Kidney epithelial cell (primary cell): ENCODE measurements at places on chromosomes 3 and 15.
A peak's percentile ranks its signal among the peaks of the same experiment; 100 is the strongest.

GRCh38 chr15:45242289-45242688 is 9.7 kb upstream of the SLC28A2 start:
- no peak for DNase-seq

DNA sequence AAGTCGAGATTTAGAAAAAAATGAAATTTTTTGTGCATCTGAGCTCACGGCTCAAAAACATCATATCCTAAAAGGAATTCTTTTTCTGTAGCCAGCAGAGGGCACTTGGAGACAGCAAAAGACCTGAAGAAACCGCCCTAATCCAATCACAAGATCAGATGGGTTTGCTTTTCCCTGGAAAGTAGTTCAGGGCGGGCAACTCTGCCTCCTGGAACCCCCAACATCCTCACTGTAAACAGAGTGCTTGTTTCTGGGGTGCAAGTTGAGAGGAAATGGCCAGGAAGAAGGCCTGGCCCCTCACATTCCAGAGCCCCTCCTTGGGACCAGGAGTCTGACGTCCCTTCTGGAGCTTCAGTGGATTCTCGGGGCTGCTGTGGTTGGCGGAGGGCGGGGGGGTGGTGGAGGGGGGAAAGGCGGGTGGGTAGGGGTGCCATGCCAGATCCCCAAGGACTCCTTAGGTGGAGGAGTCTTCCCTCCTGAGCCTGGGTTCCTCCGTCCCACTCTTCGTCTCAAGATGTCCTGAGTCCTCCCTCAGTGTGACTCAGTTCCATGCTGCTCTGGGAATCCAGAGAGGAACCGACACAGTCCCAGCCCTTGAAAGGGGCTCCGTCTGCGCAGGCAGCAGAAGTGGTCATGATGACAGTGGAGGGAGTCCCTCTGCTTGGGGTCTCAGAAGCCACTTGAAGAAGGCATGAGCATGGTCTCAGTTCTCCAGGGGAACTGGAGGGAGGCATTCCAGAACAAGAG is 35.9 kb downstream of the CCK start:
- no peak for DNase-seq

DNA sequence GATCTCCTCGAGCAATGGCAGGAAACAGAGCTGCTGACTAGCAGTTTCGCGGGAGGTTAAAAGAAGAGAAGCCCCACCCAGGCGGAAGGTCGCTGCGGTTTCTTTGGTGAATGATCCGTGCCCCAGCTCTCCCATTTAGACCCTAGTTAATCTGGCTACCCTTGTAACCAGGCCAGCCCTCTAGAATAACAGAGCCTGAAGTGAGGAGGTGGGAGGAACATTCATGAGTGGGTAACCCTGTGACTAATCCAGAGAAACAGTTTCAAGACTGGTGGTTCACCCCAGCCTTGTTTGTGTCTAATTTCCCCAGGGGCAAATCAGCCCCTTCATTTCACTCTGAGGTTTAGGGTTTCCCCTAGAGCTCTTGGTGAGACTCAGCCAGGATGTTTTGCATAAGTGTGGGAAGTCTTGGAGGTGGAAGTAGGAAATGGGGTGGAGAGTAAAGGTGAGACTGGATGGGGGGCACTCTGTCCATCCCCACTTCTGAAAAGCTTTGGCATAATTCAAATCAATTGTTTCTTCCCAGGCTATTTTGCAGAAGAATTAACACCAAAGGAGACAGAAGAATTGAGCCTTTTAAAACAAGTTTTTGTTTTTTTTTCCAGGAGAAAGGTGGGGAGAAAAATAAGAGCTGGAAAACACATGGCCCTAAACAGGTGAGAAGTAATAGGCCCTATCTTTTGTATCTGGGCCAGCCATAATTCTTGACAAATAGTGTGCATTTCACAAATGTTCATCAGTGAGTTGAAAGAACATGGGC is 303.1 kb downstream of the RPLP1 start:
- peak; percentile 82 for DNase-seq

GRCh38 chr3:21754839-21755238 is 3.8 kb upstream of the ZNF385D start:
- no peak for DNase-seq

- no peak for DNase-seq
Measured at GRCh38 chr15:69608661-69609060, 156.0 kb downstream of the RPLP1 start.

- no peak for DNase-seq
Measured at GRCh38 chr3:32257042-32257441, 18.6 kb downstream of the CMTM8 start.

DNA sequence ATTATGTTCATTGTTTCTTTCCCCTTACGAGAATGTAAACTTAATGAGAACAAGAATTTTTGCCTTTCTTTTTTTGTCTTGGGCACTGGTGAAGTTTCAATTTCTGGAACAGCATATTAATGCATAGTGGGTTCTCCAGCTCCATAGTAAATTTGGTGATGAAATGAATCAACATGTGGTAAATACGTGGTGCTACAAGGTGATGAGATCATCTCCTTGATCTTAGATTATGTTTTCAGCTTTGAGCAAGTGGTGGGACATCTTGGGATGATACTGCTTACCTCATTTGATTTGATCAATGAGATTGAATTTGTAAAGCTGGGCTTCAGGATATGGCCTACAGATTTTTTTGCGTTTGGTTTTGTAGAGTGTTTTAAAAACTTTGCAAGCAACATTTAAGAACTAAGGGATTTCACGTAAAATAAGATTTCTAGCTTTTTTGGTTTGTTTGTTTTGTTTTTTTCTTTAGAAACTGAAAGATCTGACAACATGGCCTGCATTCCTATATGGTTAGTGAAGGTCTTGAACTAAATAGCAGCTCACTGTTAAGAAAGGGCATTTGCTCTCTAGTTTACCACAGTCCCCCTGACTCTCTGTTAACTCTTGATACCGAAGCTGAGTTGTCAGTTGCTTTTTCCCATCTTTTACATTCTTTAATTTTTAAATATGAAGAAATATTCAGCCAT is 45.6 kb downstream of the FNDC3B start:
- no peak for DNase-seq

DNA sequence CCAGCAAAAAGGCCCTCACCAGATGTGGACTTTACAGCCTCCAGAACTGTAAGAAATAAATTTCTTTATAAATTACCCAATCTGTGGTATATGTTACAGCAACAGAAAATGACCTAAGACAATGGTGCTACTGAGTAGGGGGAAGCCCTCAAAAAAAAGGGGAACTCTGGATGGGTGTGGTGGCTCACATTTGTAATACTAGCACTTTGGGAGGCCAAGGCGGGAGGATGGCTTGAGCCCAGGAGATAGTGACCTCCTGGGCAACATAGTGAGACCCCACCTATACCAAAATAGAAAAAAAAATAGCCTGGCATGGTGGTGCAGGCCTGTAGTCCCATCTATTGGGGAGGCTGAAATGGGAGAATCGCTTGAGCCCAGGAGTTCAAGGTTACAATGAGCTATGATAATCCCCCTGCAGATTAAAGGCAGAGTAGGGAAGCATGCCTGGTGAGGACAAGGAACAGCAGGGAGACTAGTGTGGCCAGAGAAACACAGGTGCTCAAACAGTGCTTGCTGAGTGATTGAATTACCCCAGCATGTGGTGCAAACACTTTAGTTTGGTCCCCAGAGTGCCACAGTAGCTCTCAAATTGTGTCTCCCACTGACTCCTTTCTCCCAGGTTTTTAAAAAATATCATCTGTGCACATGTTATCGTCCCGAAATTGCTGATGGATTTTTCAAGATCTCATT is 13.9 kb upstream of the USP3 start:
- no peak for DNase-seq

DNA sequence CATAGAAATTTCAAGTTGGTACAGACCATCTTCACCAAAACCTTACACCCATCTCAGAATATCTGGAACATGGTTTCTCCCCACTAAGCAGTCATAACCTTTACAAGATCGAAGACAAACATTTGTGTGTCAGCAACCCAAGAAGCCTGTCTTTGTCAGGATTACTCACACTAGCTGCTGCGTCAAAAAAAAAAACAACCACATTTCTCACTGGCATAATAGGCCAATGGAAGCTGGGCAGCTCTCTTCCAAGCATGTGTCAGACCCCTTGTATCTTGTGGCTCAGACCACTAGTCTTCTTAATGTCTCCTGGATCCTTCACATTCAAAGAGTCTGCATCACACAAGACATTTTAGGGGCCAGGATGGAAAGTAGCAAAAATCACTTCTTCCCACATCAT is 266.9 kb upstream of the IGF1R start:
- DNase-seq: no peak

DNA sequence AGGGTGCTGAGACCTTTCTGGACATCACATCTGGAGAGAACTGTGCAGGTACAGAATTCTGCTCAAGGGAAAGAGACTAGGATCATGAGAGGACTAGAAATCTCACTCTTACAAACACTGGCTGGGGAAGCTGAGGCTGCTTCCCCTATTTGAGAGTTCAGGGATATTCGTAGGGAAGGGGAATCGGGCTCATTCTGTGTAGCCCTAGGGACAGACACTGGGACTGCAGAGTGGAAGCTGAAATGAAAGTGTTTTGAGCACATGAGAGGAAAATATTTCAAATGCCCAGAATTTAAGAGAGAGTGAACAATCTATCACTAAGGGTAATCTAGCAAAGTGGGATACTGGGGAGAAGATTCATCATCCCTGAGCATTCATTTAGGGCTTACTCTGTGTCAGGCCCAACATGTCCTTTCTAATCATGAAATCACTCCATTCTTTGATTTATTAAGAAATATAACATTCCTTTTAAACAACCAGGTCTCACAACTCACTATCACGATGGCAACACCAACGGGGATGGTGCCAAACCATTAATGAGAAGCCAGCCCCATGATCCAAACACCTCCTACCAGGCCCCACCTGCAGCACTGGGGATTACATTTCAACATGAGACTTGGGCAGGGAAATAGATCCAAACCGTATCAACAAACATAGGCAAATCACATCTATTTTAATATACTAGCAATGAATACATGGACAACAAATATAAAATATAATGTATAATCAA is 63.0 kb downstream of the CPN2 start:
- DNase-seq: no peak

GRCh38 chr3:185251272-185251671 is 2.6 kb downstream of the EHHADH start:
- DNase-seq: no peak

DNA sequence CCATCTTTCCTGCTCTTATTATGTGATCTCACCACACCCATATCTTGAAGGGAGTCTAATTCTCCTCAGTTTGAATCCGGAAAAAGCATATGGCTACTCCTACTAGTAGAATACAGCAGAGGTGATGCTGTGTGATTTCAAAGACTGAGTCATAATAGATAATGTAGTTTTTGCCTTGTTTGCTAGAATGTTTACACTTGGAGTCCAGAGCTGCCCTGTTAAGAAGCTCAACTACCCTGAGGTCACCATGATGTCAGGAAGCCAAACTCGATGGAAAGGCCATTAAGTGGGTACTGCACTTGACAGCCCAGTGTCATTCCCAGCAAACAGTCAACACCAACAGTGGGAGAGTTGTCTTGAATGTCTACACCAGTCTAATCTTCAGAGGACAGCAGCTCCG is 56.9 kb downstream of the CD200R1L start:
- DNase-seq: no peak

DNA sequence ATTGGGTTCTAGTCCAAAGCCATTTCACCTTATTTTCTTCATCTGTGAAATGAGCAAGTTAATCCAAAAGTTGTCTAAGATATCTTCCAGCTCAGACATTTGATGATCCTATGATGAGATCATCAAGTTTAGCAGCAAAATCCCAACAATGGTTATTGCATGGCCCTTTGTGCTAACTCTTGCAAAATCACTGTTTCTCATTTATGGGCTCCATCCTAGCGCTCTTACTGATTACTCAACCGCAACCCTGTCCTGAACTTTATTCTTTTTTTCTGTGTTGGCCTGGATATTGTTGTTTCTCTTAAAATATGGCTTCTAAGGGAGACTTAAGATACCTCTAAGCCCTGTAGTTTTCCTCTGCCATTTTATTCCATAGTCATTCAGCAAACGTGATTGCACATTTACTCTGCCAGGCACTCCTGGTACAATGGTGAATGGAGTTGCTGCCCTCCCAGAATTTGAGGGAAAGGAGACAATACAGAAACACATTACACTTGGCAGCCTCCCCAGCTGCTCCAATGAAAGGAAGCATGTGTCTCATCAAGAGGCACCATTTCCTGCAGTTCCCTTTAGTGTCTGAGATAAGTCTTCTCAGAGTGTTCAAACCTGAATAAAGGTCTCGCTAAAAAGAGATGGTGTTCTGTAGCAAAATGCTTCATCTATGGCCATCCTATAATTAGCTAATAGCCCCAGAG is 4.4 kb downstream of the GXYLT2 start:
- no peak for DNase-seq

DNA sequence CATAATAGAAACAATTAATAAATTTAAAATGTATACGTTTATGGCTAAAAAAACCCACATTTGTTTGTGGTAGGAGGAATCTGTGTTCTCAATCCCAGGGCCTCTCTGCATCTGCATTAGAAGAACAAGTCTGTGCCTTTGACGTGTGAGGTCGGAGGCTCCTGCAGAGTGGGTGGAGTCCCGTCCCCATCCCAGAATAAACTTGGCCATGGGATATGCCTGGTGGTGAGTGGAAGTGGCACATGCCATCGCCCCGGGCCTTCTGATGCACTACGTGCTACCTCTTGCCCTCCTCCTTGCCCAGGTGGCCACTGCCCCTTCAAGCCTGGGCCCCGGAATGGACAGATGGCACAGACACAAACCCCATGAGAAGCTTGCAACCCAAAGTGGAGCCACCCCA is 131.1 kb upstream of the NSMCE3 start:
- DNase-seq: no peak

GRCh38 chr15:34185666-34186065 is 24.2 kb downstream of the KATNBL1 start:
- no peak for DNase-seq

DNA sequence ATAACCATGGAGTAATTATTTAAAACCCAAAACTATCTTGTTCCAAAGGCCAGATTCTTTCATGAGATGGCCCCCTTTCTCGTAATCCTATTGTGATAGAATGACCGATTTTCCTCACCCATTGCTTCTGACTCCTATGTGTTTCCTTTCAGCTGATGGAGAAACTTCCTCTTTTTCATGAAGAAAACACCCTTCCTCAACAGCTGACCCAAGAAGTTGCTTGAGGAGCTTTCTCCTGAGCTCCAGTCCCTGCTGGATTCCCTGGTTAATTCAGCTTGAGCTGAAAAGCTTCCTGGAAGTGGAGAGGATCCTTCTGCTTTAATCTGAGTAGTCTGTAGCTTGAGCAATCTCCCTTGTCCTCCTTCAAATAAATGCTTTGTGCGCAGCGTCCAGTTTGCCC is 75.0 kb downstream of the BFSP2 start:
- DNase-seq: no peak

GRCh38 chr3:43774799-43775198 is 84.1 kb downstream of the ABHD5 start:
- no peak for DNase-seq

- DNase-seq: no peak
Measured at GRCh38 chr3:66723231-66723630, 222.4 kb upstream of the LRIG1 start.

- DNase-seq: peak; percentile 12
Measured at GRCh38 chr15:36469311-36469966, 110.0 kb upstream of the CDIN1 start.

GRCh38 chr15:66264859-66265513 is 11.4 kb upstream of the MEGF11 start:
- DNase-seq: no peak

- no peak for DNase-seq
Measured at GRCh38 chr3:112333381-112334317, 693 bp downstream of the CD200 start.
